Activated CD8-positive, alpha-beta memory T cell treated with anti-CD3 and anti-CD28 coated beads for 36 hours (primary cell): ENCODE measurements at places on chromosomes 3 and 15. TPM values are rescaled to one million over a fixed set of nuclear protein-coding genes. Genes with fewer than 3 reads are reported as not detected.

Gene TBC1D2B
- 43.0 TPM for total RNA-seq

Gene FAIM
- total RNA-seq = 7.1 TPM

Gene EXD1
- not detected for total RNA-seq

Gene PRSS50
- not detected for total RNA-seq

Gene FBXO22
- total RNA-seq = 58.6 TPM

Gene SLC12A1
- not detected for total RNA-seq
